ENCODE measurements at places on chromosomes 3 and 15.
A peak's percentile ranks its signal among the peaks of the same experiment; 100 is the strongest.

- DNase-seq, result no peak
Observed at GRCh38 chr3:135538123-135538522, 427.4 kb upstream of the PPP2R3A start.

- DNase-seq, result no peak
Observed at GRCh38 chr3:134331811-134332199, 42.4 kb downstream of the AMOTL2 start.

DNA sequence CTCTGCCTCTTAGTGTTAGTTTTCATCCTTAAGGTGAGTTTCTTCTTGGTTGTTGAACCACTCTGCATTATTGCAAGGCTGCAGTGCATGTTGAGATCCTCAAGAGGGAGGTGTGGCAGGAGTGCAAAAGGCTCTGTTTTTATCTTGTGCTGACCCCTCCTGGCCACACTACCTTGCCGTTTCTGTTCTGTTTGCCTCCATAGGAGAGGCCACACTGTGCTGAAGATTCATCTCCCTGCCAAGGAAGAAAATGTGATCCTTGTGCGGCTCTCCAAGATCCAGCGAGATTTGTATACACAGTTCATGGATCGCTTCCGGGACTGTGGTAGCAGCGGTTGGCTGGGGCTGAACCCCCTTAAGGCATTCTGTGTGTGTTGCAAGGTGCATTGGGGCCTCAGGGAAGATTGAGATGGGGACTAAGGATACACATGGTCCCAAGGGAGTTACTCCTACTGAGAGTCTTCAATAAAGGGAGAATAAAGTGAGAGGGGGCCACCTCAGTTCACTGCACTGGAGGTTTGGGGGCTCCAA lies 33.0 kb upstream of the TEX264 start:
- DNase-seq, result peak; percentile 25

GRCh38 chr3:10017636-10018292 lies 8.5 kb upstream of the FANCD2 start:
- DNase-seq, result no peak

- no peak for DNase-seq
Observed at GRCh38 chr3:72846166-72846565, 2.1 kb downstream of the SHQ1 start.

DNA sequence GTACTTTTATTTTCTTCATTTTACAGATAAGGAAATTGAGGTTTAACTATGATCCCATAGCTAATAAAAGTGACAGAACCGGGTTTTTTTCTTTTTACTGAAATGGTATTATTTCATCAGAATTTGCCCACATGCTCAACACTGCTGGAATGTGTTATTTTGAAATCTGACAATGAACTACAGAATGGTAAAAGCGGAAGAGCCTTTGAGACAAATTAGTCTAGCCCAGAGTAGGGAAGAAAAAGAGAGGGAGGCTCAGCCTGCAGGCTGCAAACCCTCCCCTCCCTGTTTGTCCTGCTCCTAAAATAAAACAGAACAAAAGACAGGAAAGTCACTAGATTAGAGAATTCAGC lies 100.3 kb upstream of the LIPC start:
- DNase-seq, result no peak

- no peak for DNase-seq
Observed at GRCh38 chr15:63968700-63969099, 77.6 kb downstream of the DAPK2 start.

GRCh38 chr15:38002883-38003477 lies 68.5 kb downstream of the TMCO5A start:
- peak; percentile 63 for DNase-seq

DNA sequence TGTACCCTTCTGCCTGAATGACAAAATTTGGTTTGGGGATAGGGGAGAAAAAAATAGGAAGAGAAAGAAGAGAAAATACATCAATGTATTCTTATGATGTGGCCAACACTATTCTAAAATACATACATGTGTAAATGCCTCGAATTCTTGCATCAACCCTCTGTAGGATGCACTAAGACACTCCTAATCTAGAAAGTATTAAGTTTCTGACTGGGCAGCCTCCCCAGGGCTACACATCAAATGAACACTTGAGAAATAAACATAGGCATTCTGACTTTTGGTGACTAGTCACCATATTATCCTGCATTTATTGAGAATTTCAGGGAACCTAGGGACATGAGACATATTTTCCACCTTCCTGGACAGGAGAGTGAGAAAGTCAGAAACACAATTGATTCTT lies 109.2 kb downstream of the CPNE4 start:
- peak; percentile 2 for DNase-seq

DNA sequence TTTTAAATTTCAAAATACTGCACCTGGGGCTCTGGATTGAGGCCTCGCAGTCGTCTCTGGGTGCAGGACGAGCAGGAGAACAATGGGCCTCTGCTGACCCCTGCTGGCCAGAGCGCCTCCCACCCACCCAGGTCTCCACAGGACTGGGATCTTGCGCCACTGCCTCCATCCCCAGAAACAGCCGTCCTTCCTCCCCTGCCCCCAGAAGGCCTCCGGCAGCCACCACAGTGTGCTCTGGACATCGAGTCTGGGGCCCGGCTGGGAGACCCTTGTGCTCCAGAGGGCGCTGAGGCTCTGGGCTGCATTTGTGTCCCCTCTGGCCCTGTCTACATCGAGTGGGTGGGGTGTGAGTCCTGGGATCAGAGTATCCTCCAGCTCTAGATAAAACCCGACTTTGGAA lies 6.7 kb upstream of the ACSBG1 start:
- peak; percentile 32 for DNase-seq

DNA sequence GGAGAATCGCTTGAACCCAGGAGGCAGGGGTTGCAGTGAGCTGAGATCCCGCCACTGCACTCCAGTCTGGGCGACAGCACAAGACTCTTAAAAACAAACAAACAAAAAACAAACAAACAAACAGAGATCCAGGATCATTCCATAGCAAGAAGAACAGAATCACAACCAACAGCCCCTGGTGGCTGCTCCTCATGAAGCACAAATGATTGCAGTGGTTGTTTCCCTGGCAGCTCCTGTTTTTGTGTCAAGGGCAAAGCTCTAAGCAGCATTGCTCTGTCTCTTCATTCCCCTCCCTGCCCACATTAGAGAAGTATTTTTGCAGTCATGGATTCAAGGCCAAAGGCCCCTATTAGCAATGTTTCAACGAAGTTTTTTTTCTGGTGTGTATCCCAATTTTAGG lies 25.8 kb upstream of the BLM start:
- no peak for DNase-seq

DNA sequence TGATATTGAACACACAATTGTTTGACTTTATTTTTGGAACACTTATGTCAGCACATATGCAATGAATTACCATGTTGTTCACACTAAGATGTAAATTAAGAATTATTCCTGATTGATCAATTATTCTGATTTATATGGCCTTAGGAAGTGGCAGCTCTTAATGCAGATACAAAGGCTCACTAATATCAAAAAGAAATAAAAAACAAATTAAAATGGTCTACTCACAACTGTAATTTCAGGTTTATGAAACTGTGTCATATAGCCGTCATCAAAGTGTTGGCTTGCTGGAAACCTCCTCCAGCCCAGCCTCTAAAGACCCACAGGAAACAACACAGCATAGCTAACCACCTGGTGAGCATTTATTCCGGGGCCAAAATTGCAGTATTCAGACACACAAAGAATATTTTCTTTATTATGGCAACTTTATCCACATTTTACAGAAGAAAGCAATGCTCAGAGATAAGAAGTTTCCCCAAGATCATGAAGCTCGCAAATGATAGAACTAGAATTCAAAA lies 33.4 kb downstream of the PDZRN3 start:
- no peak for DNase-seq

DNA sequence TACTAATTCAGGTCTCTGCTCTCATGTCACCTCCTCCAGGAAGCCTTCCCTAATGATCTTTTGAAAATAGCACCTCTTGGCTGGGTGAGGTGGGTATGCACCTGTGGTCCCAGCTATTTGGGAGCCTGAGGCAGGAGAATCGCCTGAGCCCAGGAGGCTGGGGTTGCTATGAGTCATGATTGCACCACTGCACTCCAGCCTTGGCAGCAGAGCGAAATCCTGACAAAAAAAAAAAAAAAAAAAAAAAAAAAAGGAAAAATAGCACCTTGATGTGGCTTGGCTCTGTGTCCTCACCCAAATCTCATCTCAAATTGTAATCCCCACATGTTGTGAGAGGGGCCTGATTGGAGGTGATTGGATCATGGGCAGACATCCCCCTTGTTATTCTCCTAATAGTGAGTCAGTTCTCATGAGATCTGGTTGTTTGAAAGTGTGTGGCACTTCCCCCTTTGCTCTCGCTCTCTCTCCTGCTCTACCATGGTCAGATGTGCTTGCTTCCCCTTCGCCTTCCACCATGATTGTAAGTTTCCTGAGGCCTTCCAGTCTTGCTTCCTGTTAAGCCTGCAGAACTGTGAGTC lies 11.2 kb upstream of the RNU6-1 start:
- no peak for DNase-seq

DNA sequence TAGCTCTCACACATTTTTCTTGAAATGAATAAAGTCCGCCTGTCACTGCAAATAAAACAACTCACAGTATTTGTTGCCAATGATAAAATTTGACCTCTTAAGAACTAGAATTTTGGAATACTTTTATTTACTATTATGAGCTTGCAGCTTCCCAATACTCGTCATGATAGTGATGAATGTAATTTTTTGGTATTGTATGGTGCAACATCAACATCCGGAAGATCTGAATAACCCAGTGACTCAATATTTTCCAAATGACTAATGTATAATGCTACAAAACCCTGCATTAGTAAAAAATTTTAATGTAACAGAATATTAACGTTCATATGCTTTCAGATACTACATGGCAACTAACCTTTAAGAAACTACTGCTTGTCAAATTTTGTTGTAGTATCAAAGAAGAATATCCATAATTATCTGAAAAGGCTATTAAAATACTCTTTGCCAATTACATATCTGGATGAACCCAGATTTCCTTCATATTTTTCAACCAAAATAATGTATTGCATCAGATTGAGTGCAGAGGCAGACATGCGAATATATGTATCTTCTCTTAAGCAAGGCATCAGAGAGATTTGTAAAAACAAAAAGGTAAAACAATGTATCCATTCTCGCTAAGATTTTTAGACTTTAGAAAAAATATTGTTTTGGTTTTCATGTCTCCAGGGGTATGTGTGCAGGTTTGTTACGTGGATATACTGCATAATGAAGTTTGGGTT lies 95.3 kb downstream of the IGF2BP2 start:
- peak; percentile 49 for DNase-seq

DNA sequence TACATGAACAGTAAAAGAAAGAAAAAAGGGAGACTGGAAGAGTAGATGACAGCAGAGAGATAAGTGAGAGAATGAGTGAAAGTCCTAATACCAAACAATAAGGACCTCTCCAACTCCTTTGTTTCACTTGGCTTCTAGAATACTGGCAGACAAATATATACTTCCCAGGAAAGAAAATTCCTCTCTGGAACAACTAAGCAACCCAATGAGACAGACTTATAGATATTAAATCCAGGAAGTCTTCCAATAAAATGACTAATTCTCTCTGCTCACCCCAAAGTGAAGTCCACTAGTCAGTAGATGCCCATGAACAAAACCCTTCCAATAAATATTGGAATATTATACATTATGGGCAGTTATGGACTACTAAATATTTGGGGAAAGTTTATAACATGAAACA lies 114.2 kb downstream of the NEDD4 start:
- no peak for DNase-seq

GRCh38 chr3:155712008-155712407 lies 32.9 kb downstream of the PLCH1 start:
- no peak for DNase-seq
